GM20000 (cell line): ENCODE measurements at places on chromosomes 1 and 21.

DNA sequence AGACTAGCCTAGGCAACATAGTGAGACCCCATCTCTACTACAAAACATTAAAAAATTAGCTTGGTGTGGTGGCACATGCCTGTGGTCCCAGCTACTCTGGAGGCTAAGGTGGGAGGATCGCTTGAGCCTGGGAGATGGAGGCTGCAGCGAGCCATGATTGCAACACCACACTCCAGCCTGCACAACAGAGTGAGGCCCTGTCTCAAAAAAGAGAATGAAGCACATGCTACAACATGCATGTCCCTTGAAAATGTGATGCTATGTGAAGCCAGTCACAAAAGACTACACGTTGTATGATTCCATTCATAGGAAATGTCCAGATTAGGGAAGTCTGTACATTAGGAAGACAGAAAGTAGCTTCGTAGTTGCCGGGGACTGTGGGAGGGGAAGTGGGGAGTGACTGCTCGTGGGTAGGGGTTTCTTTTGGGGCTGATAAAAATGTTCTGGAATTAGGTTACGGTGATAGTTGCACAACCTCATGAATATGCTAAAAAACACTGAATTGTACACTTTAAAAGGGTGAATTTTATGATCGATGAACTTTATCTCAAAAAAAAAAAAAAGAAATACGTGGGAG is 202.1 kb downstream of the KAZN start:
- no peak for DNase-seq

DNA sequence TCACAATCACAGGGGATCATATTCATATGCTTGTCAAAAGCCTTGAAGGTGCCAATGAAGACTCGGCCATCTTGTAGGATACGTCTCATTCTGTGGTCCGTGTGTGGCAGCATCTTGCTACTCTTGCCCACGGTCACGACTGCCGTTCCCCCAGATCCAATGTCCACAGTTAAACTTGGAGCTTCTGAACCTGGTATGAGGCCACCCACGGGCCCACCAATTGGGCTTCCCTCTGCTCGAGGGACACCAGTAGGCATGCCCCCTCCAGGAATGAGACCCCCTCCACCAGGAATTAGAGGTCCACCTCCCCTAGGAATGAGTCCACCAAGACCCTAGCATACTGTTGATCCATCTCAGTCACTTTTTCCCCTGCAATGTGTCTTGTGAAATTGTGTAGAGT is 39.6 kb downstream of the MORN1 start:
- no peak for DNase-seq

- DNase-seq: no peak
Measured at GRCh38 chr1:240491156-240491555, 120.8 kb downstream of the GREM2 start.

GRCh38 chr21:35871906-35872305 is 188.4 kb downstream of the SETD4 start:
- DNase-seq: no peak

DNA sequence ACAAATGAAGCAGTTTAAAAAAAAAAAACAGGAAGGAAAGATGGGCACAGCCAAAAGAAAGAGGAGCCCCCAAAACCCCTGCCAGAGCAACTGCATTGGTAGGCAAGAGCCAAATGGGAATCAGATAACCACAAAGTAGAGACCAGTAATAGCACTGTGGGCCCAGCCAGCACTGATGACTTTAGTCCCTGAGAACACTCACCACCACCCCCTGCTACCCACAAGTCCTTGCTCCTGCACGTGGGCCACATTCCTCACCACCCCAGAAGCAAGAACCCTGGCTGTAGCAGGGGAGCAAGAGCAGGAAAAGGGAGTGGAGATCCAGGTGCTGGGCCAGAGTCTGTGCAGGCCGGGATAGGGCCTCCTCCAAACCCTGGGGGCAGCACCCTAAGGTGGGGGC is 86.1 kb downstream of the RRAGC start:
- DNase-seq: no peak

GRCh38 chr1:230391776-230392535 is 34.2 kb downstream of the PGBD5 start:
- DNase-seq: no peak

GRCh38 chr21:41923631-41924367 is 30.0 kb downstream of the C2CD2 start:
- DNase-seq: no peak

DNA sequence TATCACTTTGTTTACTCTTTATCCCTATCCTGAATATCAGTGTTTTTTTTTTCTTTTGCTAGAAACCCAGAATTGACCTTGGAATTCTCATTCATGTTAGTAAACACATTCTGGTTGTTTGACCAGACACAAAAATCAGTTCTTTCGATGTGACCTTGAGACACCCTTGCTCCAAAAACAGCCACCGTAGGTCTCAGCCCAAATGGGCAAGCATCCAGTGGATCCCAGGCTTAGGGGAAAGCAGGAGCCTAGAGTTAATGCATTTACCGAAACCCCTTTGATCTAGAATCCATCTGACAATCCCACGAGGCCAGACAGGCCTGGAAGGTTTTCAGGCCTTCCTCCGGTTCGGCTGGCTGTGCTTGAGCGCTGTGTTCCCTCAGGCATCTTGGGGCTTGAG is 47.6 kb downstream of the IRF2BP2 start:
- DNase-seq: no peak

GRCh38 chr1:160675641-160676410 is 29.0 kb upstream of the SLAMF1 start:
- DNase-seq: peak; percentile 64

GRCh38 chr1:160767395-160768294 is 28.3 kb upstream of the LY9 start:
- no peak for DNase-seq

- DNase-seq: no peak
Measured at GRCh38 chr1:197127246-197127912, 19.1 kb downstream of the ASPM start.

DNA sequence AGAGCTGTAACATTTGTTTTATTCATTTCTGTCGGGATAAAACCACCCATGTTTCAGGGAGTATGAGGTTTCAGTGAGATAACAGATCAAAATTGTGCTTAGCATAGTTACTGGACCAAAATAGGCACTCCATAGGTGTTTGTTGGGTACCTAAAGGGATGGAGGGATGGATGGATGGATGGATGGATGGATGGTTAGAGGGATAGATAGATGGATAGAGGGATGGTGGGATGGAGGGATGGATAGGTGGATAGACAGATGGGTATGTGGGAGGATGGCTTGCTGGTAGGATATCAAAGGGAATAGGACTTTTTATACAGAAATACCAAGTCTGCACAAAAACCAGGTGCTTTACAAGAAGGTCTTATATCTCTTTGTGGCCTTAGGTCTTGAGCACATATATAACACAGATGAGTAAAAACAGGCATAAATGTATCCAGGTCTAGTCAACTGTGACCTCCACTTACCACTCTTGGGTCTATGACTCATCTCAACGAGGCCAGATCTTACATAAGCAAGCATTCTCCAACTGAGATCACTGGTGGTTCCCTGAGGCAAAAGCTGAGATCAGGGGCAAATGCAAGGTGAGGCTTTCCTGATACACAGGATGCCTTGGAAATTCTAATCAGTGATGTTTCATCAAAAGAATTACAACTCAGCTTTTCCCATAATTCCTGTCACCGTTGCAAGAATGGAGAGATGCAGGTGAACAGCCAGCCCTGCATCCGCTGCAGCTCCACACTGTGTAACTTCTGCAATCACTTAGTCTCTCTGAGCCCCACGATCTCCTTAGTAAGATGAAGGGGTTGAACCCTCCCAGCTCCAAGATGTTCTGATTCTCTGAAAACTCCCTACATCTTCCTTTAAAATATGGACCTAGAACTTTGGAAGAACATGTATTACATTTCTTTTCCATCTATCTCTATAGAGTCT is 32.0 kb downstream of the PTAFR start:
- DNase-seq: peak; percentile 78
